HS-5 (cell line): ENCODE measurements at places on chromosomes 3 and 15.
A peak's percentile ranks its signal among the peaks of the same experiment; 100 is the strongest.

DNA sequence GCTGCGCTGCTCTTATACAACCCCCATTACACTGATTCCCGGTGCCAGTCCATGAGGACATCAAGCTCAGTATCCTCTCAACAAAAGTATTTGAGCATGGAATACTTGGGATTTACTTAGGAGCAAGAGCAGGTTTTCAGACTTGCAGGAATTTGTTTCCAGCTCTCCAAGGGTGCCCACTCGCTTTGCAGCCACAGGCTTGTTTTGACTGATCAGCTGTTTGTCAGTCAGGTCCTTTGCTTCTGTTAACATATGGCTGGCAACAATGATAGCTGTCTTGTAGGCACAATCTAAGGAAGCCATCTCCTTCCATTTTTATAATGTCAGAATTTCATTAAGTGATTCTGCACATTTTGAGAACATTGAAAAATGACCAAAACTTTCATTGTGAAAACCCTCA is 38.2 kb upstream of the MCF2L2 start:
- DNase-seq: no peak

- no peak for DNase-seq
Measured at GRCh38 chr3:186516646-186517045, 27.5 kb downstream of the CRYGS start.

DNA sequence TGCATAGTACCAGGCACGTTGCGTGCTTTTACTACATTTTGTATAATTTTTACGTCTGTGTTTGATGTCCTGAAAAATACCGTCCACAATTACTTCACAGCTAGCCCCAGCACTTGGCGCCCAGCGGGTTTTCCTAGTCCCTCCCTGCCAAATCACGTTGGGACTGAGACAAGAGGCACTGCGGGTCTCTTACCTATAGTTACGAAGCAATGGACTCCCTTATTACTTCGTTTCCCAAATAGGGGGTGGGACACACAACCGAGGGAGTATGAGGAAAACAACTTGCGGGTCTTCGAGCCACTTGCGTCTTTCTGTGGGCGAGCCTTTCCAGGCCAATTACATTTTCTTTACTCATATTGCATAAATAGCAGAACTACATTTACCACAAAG is 620 bp upstream of the CMSS1 start:
- DNase-seq: no peak

DNA sequence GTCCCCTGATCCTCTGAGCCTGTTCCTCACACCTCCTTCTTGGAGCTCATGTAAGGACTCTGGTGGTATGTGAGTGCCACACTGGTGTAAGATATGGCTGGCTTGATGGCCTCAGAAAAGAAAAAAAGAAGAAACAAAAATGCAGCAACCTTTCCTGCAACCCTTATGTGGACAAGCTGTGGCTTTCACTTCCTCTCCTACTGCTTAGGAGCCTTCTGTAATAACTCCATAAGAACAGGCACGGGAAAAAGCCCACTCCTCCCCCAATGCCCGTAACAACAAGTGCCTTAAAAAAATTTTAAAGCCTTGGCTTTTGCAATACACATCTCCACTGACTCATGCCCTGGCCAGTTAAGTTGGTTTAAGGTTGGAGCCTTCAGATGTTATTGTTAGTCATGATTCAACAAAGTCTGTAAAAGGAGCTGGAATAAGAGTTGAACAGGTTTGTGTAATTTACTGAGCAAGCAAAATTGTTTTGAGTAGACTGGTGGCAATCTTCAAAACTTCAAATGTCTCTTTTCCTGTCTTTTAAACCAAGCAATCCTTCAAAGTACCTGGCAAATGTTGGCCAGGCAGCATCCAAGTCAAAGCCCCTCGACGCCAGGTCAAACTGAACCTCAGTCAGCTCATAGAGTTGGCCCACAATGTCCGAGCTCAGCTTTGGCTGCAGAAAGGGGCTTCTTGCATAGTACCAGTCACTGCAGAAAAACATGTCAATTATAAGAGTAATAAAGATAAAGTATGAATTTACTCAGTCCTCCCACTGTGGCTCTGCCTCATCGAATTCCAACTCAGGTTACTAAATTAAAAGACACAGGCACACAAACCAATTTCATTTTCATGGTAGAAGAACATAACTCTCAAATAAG is 22.9 kb downstream of the FYCO1 start:
- DNase-seq: peak; percentile 74

- no peak for DNase-seq
Measured at GRCh38 chr3:187193181-187193580, 4.1 kb upstream of the RTP1 start.

- no peak for DNase-seq
Measured at GRCh38 chr3:73228959-73229358, 167.5 kb downstream of the EBLN2 start.

DNA sequence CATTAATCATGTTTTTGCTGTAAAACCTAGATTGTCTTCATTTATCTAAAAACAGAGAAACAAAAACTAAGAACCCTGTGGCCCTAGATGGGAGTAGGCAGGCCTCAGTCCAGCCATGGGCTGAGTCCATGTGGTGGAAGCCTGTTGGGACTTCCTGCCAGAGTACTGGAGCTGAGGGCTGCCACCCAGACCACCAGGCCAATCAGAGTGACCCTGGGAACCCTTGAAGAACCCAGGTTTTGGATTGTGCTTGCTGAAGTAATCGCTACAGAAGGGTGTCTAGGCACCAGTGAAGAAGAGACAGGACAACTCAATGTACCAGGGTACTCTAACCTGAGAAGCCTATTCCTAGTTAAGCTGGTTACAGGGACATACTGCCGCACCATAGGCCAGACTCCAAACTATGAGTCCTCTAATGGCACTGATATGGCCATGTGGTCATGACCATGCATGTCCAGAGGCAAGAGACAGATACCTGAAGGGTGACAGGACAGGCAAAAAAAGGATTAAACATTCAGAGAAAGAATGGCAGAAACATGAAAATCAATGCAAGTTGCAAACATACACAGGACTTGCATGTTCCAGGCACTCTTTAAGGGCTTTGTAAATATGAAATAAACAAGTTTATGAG is 12.9 kb downstream of the CSRNP1 start:
- no peak for DNase-seq

- no peak for DNase-seq
Measured at GRCh38 chr15:67549736-67550135, 7.2 kb downstream of the MAP2K5 start.

DNA sequence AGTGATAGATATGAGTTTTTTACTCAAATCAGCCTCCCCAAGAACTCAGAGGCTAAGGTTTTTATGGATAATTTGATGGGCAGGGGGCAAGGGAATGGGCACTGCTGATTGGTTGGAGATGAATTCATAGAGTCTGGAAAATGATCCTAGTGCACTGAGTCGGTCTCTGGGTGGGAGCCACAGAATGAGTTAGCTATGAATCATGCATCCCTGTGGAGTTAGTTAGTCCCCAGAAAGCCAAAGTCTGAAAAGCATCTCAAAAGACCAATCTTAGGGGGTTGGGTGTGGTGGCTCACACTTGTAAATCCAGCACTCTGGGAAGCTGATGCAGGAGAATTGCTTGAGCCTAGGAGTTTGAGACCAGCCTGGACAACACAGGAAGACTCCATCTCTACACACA is 516.1 kb downstream of the AGBL1 start:
- peak; percentile 8 for DNase-seq

DNA sequence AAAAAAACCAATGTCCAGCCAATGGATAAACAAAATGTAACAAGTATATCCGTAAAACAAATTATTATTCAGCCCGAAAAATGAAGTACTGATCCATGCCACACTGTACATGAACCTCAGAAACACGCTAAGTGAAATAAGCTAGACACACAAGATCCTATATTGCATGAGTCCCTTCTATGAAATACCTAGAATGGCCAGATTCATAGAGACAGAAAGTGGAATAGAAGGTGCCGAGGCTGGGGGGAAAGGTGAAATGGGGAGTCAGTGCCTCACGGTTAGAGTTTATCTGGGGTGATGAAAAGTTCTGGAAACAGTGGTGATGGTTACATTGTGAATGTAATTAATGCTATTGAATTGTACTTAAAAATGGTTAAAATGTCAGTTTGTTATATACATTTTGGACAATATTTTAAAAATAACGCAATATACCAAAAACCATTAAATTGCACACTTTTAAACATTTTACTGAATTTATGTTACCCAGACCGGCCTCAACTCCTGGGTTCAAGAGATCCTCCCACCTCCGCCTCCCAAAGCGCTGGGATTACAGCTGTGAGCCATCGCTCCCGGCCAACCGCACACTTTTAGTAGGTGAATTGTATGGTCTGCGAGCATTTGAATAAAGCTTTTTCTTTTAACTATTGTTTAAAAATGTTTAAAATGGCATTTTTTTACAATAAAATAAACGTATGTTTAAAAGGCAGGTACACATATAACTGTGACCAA is 2.1 kb downstream of the RNF168 start:
- no peak for DNase-seq

DNA sequence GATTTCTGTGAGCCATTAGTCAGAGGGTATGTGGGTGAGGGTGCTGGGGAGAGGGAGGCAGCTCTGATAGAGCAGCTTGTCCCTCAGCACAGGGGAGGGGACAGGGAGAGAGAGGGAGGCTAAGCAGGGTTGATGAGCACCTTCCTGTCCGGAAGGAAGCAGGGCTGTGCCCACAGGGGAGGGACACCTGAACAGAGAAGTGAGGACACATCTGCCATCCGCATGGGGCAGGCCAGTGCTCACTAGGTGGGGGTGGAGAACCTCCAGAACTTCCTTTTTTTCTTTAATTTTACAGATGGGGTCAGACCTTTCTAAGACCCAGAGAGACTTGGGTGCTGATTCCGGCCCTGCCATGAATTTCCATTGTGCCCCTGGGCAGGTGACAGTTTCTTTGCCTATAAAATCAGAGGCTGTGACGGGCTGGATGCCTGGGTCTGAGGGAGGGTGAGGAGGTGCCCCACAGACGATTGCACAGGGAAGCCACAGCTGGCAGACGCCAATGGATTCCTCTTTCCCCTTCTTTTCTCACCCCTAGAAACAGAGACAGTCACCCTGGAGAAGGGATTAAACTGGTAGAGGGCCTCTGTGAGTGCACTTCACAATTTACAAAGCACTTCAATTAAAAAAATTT is 4.1 kb upstream of the TGM5 start:
- no peak for DNase-seq

- no peak for DNase-seq
Measured at GRCh38 chr3:140078343-140078742, 143.4 kb downstream of the CLSTN2 start.

- no peak for DNase-seq
Measured at GRCh38 chr15:23645371-23646164, 2.1 kb downstream of the MAGEL2 start.

GRCh38 chr3:183981990-183982644 is 35.6 kb downstream of the ABCC5 start:
- no peak for DNase-seq

DNA sequence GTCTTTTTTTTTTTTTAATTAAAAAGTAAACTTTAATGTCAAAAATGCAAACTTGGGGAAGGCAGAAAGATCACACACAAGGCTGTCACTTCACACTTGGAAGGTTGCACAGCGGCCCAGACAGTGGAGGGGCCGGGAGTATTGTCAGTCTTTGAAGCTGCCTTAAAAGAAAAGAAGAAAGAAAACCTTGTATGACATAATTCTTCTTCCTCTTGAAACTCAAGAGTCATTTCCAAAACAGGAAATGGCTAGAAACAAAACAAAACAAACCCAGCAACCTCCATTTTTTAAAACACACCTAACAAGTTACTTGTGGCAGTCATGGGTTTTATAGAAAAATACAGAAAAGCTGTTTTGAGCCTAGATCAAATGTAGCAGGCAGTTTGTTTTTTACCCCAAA is 68.1 kb upstream of the MAGI1 start:
- DNase-seq: no peak

DNA sequence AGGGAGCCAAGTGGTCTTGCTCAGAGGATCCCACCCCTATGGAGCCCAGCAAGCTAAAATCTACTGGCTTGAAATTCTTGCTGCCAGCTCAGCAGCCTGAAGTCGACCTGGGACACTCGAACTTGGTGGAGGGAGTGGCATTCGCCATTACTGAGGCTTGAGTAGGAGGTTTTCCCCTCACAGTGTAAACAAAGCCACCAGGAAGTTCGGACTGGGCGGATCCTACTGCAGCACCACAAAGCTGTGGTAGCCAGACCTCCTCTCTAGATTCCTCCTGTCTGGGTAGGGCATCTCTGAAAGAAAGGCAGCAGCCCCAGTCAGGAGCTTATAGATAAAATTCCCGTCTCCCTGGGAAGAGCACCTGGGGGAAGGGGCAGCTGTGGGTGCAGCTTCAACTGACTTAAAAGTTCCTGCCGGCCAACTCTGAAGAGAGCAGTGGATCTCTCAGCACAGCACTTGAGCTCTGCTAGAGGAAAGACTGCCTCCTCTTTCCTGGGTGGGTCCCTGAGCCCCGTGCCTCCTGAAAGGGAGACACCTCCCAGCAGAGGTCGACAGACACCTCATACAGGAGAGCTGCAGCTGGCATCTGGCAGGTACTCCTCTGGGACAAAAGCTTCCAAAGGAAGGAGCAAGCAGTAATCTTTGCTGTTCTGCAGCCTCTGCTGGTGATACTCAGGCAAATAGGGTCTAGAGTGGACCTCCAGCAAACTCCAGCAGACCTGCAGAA is 576.3 kb upstream of the NECTIN3 start:
- DNase-seq: no peak

DNA sequence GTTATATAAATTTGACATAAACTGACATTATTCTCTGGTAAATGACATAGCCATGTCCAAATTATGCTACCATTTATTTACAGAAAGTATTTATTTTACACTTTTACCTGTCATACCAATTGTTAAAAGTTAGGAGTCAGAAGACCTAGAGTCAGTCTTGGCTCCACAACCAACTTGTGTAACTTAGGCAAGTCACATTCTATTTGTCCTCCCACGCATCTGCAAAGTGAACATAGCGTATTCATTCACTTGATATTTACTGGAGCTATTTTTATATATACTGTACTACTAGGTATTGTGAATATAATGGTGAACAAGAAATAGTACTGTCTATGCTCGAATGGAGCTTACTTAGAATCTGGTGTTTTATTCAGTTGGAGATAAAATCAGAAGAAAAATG is 78.7 kb downstream of the ZNF280D start:
- no peak for DNase-seq

DNA sequence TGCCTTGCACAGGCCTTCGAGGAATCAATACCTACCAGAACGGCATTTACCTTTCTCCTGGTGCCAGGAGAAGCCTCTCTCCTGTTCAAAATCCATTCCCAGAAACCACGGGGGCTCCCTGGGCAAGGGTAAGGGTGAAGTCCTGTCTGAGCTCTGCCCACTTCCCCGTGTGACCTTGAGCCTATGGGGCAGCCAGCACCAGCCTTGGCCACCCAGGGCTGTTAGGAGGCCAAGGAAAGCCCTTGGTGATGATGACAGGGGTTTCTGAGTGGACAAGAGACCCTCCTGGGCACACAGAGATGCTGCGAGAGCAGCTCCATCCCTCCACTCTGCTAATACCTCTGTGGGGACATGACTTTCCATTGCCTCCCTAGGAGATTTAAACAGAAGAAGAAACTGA is 5.9 kb downstream of the SCN5A start:
- no peak for DNase-seq

- DNase-seq: no peak
Measured at GRCh38 chr15:58274885-58275284, 136.7 kb downstream of the AQP9 start.

DNA sequence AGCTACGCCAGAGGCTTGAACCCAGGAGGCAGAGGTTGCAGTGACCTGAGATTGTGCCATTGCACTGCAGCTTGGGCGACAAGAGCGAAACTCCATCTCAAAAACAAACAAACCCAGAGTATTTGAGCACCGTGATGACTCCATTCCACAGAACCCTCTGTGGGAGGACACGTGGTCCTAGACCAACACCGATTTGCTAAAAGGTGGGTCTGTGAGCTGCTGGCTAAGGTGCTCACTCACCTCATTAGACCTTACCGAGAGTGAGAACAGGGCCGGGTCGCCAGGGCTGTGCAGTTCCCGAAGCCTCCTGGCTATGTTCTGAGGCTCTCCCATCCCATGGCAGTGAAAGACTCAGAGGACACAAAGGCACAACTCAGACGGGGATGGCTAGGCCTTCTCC is 17.9 kb downstream of the ABHD2 start:
- no peak for DNase-seq
